ENCODE measurements at places on chromosomes 13 and 19. TPM values are rescaled to one million over a fixed set of nuclear protein-coding genes. Genes with fewer than 3 reads are reported as not detected.

ZNF256 gene
- total RNA-seq = 0.78 TPM

CAPN12 gene
- 5.8 TPM for total RNA-seq

BRSK1 gene
- total RNA-seq = not detected

C19orf67 gene
- total RNA-seq = not detected

PSG1 gene
- total RNA-seq = not detected

NFIX gene
- 40.0 TPM for total RNA-seq

ATP4B gene
- total RNA-seq = not detected

PPP1R37 gene
- 10.9 TPM for total RNA-seq

FCAR gene
- 0.61 TPM for total RNA-seq

ZNF579 gene
- 1.9 TPM for total RNA-seq

ZNF442 gene
- 0.86 TPM for total RNA-seq

LILRA2 gene
- 1.4 TPM for total RNA-seq

RASAL3 gene
- 1.8 TPM for total RNA-seq

PNMA8A gene
- 0.26 TPM for total RNA-seq

ZNF550 gene
- 3.8 TPM for total RNA-seq

ZNF536 gene
- total RNA-seq = not detected

TSHZ3 gene
- 1.2 TPM for total RNA-seq

SYT3 gene
- not detected for total RNA-seq

PNMA8C gene
- total RNA-seq = not detected

ZNF253 gene
- 6.7 TPM for total RNA-seq

KIR2DL4 gene
- total RNA-seq = not detected

PRTN3 gene
- total RNA-seq = not detected

KL gene
- total RNA-seq = 0.09 TPM

NPAS1 gene
- total RNA-seq = 1.7 TPM

Data from right lobe of liver (tissue), 6 donors.